Trophoblast cell (in vitro differentiated cells and primary cell): ENCODE measurements at places on chromosomes 12 and 14.

DNA sequence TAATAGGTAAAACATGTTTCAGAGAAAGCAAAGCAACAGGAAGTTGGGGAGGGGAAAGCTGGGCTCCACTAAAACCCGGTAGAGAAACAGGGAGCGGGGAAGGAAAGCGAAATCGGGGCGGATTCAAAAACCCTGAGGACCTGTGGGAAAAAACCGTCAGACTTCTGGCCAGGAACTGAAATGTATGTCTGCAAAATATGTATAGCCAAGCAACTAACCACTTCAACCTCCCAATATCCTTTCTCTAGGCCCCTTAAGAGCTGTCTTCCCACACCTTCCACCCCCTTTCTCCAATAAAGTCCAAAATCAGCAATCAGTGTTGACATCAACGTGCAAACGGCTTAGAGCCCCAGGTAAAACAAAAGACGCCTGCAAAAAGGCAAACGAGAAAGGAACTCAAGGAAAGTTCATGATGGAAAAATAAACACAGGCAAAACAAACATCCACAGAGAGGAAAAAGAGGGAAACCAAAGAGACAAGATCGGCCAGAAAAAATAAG is 32.8 kb downstream of the SIX1 start:
- no peak for DNase-seq

DNA sequence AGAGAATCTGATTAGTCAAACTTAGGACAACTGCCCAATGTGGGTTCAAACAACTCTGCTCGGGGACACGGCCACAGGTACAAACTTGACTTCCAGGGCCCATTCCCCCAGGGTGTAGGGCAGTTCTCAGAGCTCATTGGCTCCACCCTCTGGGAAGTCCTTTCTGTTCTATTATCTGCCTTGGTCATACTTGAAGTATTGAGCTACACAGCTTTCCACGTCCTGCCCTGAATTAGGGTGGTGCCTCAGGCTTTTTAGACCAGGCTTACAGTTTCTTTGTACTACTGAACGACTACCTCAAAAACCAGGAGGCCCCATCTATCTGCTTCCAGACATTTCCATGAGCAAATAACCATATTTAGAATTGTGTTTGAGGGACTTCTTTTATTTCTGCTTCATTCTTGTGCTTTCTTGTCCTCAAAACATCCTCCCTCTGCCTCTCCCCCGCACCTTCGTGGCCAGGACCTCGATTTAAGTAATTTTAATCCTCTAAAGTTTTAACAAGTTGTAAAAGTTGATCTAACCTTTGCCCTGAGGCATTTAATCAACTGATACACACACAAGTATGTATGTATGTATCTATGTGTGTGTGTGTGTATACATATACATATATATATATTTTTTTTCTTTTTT is 281.7 kb upstream of the AMIGO2 start:
- DNase-seq: no peak

DNA sequence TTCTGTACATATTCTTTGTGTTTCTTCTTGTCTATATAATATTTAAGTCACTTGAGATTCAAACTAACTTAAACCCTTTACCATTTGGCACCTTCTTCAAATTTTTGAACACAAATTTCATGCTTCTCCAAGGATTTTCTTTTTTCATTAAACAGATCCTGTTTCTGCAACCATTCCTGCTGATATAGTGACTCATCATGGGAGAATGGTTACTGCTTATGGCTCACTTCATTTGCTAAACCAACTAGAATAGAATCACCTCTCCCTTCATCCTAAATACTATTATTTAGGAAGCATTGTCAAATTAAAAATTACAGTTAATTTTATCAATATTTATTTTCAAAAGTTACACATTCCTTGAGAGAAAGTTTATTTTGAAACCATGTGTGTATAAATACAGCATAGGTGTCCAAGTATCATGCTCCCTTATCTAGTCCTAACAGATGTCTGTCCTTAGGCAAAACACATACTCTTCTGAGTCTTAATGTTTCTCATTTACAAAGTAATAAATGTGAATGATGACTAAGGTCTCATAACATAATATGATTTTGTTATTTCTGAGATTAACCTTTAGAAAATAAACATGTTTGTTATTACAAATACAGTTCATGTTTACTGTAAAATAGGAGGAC is 40.7 kb downstream of the PLCZ1 start:
- DNase-seq: no peak

GRCh38 chr12:46244997-46245396 is 23.8 kb downstream of the SLC38A1 start:
- DNase-seq: no peak

DNA sequence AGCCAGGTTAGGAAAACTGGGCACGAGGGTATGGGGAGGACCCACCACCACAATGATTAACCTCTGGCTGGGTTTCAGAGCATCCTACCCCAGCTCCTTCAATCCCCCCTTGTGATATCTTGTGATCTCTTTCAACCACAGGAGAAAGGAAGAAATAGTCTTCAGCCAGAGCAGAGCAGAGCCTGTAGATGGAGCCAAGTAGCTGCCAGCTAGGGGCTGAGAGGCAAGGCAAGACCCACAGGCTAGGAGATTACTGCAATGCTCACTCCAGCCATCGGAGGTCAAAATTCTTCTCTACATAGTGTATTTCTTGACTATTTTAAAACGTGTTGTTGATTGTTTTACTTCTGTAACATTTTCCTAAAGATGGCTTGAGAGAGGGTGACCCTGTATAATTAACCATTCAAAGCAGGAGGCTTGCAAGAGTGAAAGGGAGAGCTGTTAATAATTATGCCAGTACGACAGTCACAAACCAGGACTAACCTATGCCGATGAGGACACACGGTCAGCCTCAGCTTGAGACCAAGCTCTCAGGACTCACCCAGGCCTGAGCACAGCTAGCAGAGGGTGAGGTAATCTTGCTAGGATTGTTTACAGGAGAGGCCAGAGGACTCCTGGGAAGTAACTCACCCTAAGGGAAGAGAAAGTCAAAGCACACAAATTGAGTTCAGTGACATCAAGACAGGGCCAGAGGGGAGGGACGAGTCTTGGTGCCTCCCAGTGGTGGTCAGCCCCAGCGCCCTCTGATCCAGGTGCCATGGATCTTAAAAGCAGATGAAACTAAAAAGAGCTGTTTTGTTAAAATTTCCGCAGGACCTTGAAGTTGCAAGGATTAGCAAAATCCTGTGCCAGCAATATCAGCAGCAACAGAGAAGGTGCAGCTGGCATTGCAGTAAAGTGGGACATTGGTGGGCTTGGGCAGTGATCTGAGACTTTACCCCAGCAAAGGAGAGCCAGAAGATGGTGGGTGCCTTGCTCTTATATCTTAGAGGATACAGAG is 29.8 kb upstream of the CDKN3 start:
- peak; percentile 45 for DNase-seq

DNA sequence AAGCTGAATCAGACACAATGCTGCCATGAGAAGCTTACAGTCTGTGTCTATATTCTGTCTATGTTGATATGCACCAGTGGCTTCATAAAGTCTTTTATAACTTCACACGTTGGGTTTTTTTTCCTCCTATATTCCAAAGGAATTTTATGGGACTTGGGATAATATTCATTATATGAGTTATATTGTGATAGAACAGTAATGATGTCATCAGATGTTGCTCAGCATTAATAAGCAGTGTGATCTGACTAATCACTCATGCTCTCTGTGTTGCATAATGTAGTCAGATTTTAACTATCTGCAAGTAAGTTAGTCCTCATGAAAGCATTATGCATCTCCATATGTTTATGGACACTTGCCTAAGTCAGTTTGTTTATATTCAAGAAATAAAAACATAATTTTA is 159.6 kb downstream of the PLCZ1 start:
- no peak for DNase-seq

DNA sequence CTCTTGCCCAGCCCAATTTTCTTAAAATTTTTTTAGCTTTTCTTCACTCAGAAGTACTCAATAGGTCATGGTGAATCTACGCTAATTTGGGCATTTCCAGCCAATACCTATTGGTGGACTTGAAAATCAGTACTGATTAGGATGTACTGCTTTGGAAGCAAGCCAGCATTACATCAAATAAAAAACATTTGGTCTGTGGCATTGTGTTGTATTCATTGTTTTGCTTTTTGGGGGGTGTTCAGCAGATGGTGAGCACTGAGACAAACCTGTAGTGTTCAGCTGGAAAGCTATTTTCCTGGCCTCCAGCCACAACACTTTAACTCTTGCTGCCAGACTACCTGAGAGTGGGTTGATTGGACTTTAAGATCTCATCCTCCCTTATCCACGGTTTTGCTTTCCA is 4.0 kb downstream of the MAPKAPK5 start:
- no peak for DNase-seq

DNA sequence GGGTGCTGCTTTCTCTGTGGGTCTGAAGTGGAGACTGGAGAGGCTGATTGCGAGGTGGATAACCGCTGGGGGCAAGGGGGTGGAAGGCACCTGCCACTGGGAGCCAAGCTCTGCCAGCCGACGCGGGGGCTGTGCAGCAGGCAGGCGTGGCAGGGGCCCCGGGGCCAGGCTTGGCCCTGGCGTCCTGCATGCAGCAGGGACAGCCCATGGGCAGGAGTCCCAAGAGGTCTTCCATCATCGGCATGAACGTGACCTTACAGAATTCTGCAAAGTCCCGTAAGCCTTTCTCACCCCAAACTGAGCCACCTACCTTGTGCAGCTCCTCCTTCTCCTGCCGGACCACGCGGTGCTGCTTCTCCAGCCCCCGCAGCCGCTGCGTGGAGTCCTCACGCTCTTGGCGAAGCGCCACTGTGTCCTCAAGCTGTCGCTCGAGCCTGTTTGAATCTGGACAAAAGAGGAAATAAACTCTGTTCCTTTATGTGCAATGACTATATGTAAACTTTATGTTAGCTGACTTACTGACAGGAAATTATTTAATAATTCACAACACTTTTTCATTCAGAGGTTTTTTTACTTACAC is 51.3 kb downstream of the AMN start:
- DNase-seq: no peak

GRCh38 chr14:26810631-26811030 is 212.8 kb upstream of the NOVA1 start:
- no peak for DNase-seq

GRCh38 chr14:103698380-103699260 is 16.6 kb downstream of the XRCC3 start:
- no peak for DNase-seq

DNA sequence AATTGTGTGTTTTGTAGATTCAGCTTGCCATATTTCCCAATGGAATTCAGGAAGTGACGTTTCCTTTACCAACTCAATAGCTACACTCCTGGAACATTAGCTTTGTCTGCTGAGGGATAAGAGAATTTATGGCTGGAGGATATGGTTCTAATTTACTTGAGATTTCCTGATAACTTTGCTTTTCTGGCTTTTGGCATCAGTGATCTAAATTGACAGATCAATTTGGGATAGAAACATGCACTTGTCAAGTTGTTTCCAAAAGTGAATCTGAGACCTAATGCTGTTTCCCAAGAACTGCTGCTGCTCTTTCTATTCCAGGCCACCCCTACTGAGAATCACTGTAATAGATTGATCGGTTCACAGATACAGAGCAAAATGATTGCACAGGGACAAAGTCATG is 43.2 kb downstream of the MGAT4C start:
- DNase-seq: no peak

DNA sequence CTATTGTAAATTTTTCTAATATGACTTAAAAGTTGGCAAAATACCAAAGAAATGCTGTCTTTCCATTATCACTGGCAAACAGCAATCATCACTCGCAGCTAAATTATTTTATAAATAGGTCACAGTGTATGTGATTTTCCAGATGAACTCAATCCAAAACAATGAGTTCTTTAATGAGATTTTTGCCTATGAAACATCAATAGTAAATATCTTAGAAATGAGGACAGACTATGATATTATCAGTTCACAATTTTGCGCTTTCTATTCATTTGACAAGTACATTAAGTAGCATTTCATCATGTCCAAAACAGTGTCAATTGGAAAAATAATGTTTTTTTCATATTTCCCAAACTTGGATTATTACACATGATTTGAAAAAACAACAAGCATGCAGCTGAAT is 65.7 kb downstream of the PIK3C2G start:
- no peak for DNase-seq

DNA sequence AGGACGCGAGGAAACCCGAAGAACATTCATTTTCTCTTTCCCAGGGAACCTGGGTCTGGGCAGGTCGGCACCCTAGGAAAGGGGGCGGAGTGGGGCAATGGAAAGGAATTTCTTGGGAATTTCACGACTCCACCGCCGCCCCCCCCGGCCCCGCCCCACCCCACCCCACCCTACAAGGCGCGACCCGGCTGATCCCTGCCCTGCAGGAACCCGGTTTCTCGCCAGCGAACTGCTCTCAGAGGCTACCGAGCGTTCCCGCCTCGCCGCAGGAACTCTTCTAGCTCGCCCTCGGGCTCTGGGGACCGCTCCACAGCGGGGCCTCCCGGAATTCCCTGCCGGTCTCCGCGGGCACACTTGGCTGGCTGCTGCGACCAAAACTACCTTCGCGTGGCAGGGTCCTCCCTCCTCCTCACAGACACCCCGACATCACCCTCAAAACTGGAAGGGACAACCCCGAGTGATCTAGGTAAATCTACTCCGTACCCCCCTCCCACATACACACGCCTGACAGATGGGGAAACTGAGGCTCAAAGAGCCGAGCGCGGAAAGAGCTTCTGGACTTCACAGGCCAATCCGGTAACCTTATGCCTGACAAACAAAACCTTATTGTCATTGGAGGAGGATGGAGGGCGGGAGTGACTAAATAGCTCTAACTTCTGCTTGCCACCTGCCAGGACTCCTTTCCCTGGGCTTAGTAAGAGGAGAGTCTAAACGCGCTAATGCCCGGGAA is 785 bp upstream of the ACTN1 start:
- DNase-seq: peak; percentile 57

- DNase-seq: peak; percentile 42
These were observed 2.6 kb downstream of the RNASE1 start for GRCh38 chr14:20799892-20800544.

DNA sequence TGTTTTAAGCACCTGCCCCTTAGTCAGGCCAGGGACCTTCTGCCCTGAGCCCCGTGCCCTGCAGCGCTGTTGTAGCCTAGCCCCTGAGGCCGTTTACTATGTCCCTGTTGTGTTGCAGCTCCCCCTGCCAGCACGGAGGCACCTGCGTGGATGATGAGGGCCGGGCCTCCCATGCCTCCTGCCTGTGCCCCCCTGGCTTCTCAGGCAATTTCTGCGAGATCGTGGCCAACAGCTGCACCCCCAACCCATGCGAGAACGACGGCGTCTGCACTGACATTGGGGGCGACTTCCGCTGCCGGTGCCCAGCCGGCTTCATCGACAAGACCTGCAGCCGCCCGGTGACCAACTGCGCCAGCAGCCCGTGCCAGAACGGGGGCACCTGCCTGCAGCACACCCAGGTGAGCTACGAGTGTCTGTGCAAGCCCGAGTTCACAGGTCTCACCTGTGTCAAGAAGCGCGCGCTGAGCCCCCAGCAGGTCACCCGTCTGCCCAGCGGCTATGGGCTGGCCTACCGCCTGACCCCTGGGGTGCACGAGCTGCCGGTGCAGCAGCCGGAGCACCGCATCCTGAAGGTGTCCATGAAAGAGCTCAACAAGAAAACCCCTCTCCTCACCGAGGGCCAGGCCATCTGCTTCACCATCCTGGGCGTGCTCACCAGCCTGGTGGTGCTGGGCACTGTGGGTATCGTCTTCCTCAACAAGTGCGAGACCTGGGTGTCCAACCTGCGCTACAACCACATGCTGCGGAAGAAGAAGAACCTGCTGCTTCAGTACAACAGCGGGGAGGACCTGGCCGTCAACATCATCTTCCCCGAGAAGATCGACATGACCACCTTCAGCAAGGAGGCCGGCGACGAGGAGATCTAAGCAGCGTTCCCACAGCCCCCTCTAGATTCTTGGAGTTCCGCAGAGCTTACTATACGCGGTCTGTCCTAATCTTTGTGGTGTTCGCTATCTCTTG is 7.6 kb downstream of the DLK1 start:
- no peak for DNase-seq
